ENCODE measurements at places on chromosomes 13 and 19. TPM values are rescaled to one million over a fixed set of nuclear protein-coding genes. Genes with fewer than 3 reads are reported as not detected.

CLEC11A gene
- 17.7 TPM for total RNA-seq

KIR2DL1 gene
- total RNA-seq: not detected

BCAM gene
- total RNA-seq: 18.4 TPM

SHC2 gene
- 2.1 TPM for total RNA-seq

ODAD3 gene
- total RNA-seq: 4.5 TPM

CFAP97D2 gene
- total RNA-seq: not detected

Data from A375 (cell line).